ENCODE measurements at places on chromosomes 2 and 18.

GRCh38 chr2:146720170-146720569, 1124.7 kb upstream of the ACVR2A start:
- no peak overlapping the region for H3K27ac ChIP-seq
- H3K4me1 ChIP-seq = no peaks in the 10 kb centered on the region
- H3K4me3 ChIP-seq = no peak overlapping the region
- DNase-seq = no peak

DNA sequence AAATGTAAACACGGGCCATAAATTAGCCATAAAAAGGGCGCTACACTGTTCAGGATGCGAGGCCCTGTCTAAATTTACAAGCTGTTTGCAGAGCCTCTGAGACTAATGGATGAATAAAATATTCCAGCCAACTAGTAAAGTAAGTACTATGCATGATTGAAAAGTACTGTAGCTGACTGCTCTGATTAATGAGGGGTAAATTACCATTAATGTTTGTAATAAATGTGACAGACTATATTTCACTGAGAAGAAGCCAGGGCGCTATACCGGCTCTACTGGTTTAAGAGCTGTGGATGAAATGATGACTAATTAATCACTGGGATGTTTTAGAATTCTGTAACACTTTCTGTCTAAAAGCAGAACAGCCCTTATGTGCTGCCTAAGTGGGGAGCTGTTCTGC, 54.3 kb upstream of the RGPD4 start:
- H3K27ac ChIP-seq = no peak overlapping the region
- no peaks in the 10 kb centered on the region for H3K4me1 ChIP-seq
- no peak for DNase-seq

DNA sequence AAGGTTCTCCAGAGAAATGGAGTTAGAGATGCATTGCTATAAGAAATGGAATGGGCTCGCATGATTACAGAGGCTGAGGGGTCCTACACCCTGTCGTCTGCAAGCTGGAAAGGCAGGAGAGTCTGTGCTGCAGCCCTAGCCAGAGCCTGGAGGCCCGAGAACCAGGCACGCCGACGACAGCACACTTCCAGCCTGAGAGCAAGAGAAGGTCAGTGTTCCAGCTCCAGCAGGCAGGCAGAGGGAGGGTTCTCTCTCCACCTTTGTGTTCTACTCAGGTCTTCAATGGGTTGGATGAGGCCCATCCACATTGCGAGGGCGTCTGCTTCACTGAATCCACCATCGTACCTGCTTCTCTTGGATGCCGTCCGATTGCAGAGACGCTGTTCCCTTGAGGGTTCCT, 177.6 kb upstream of the HDAC4 start:
- H3K27ac ChIP-seq = no peak overlapping the region
- no peak for DNase-seq
- H3K36me3 ChIP-seq = no peaks in the 10 kb centered on the region

GRCh38 chr2:160253440-160254188, 53.5 kb upstream of the ITGB6 start:
- no peaks in the 10 kb centered on the region for H3K36me3 ChIP-seq
- peaks cover 15% of the 10 kb centered on the region for H3K4me1 ChIP-seq
- H3K4me3 ChIP-seq = no peak overlapping the region
- H3K27me3 ChIP-seq = no peaks in the 10 kb centered on the region

GRCh38 chr2:7037340-7038333, 120.4 kb downstream of the RNF144A start:
- H3K27me3 ChIP-seq = peaks cover 26% of the 10 kb centered on the region
- no peaks in the 10 kb centered on the region for H3K36me3 ChIP-seq
- no peak overlapping the region for H3K27ac ChIP-seq
- H3K4me3 ChIP-seq = no peak overlapping the region

GRCh38 chr2:37167636-37168180, 10.9 kb upstream of the EIF2AK2 start:
- H3K27me3 ChIP-seq = no peaks in the 10 kb centered on the region
- DNase-seq = no peak
- no peak overlapping the region for H3K4me3 ChIP-seq
- H3K4me1 ChIP-seq = peaks cover 4% of the 10 kb centered on the region
- no peak overlapping the region for H3K27ac ChIP-seq
- no peaks in the 10 kb centered on the region for H3K36me3 ChIP-seq

GRCh38 chr2:5164776-5165525, 527.2 kb upstream of the SOX11 start:
- DNase-seq = peak; percentile 58
- H3K27ac ChIP-seq = peak overlapping the region; percentile 86
- H3K4me1 ChIP-seq = peaks cover 13% of the 10 kb centered on the region
- no peaks in the 10 kb centered on the region for H3K27me3 ChIP-seq
- no peak overlapping the region for H3K4me3 ChIP-seq

DNA sequence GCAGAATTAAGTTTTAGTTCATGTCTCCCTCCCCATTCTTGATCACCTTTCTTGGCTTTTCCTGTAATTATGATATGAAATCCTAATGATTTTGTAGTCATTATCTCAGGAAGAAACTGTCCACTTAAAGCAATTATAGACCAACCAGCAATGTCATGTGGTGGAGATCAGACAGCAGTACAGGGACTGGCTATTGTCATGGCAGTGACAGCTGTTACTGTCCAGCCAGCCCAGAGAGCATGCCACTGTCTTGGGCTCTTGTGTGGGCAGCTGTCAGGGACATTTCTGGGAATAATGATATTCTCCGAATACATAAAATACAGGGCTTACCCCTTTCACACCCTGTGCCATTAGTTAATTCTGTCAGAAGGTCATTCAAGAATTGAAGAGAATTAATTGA, 355.3 kb upstream of the RAB12 start:
- H3K4me1 ChIP-seq = no peaks in the 10 kb centered on the region
- H3K36me3 ChIP-seq = no peaks in the 10 kb centered on the region
- no peak for DNase-seq

DNA sequence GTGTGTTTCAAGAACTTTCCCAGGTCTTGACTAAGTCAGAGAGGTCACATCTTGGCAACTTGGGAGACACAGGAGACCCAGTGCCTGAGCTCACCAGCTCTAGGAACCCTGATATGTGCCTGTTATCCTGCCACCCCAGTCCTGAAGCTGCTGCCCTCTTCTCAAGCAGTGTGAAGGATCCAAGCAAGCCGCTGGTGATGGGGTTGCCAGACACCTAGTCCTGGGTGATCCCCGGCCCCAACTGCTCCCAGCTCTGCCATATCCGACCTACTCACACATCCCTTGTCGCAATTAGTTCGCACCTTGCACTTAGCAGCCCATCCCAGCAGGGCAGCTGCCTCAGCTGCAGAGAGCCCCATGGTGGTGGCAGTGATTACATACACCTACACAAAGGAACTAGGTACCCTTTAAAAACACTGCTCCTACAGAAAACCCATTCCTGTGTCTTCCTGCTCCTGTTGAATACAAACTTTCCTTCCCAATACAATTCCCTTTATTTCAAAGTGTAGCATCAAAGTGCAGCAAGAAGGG, 247.2 kb upstream of the RAB12 start:
- H3K4me1 ChIP-seq = no peaks in the 10 kb centered on the region
- DNase-seq = no peak
- no peaks in the 10 kb centered on the region for H3K36me3 ChIP-seq
- no peaks in the 10 kb centered on the region for H3K27me3 ChIP-seq
- no peak overlapping the region for H3K27ac ChIP-seq
- no peak overlapping the region for H3K4me3 ChIP-seq

GRCh38 chr2:203971251-203971650, 34.7 kb downstream of the ICOS start:
- no peak for DNase-seq
- H3K27me3 ChIP-seq = no peaks in the 10 kb centered on the region
- no peaks in the 10 kb centered on the region for H3K4me1 ChIP-seq

GRCh38 chr2:222057347-222058073, 241.3 kb downstream of the PAX3 start:
- peaks cover 59% of the 10 kb centered on the region for H3K27me3 ChIP-seq
- H3K27ac ChIP-seq = no peak overlapping the region
- H3K4me1 ChIP-seq = no peaks in the 10 kb centered on the region
- H3K4me3 ChIP-seq = no peak overlapping the region

DNA sequence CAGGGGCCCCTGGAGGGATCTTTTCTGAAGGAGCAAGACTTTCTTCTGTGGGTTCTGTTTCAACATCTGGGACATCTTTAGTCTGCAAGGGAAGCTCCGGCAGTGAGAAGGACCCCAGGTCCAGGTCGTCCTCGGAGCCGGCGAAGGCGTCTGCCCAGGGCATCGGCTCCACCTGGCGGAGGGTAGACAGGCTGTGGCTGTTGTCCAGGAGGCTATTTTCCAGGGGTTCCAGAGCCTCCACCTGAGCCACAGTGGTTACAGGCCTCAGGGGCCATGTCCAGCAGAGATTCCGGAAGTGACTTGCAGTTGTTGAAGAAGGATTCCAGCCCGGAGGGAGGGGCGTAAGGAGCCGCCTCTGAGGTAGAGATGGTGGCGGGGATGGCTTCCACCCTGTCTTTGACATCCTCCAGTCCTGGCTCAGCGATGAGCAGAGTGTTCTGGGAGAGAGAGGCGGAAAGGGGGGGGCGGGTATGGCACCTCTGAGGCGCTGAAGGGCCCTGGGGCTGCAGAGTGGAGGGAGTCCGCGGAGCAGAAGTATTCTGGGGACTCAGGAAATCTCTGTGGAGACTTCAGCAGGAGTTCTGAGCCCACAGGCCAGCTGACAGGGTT, 891.3 kb upstream of the LRRTM1 start:
- H3K27me3 ChIP-seq = no peaks in the 10 kb centered on the region
- no peak overlapping the region for H3K27ac ChIP-seq
- H3K4me1 ChIP-seq = no peaks in the 10 kb centered on the region

GRCh38 chr2:127014224-127014623, 92.7 kb downstream of the BIN1 start:
- no peak overlapping the region for H3K4me3 ChIP-seq
- H3K4me1 ChIP-seq = peaks cover 28% of the 10 kb centered on the region
- H3K27ac ChIP-seq = peak overlapping the region; percentile 58

- no peaks in the 10 kb centered on the region for H3K4me1 ChIP-seq
- H3K27ac ChIP-seq = no peak overlapping the region
- H3K4me3 ChIP-seq = no peak overlapping the region
- DNase-seq = no peak
- no peaks in the 10 kb centered on the region for H3K36me3 ChIP-seq
Observed at GRCh38 chr2:67304300-67304890, 92.7 kb upstream of the ETAA1 start.

DNA sequence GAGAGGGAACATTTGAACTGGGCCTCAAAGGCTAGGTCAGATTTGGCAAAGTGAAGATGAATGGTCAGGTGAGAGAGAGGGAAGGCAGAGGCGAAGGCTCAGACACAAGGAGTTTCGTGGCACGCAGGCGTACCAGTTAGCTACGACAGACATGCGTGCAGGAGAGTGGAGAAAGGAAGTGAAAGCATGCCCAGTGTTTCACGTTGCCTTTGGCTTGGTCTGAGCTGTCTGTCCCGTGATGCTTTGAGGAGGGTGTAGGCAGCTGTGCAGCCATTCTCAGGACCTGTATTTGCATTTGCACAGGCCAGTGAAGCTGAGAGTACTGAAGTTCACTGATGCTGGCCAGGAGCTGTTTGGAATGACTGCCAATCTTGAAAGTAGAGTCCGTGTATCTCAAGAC, 69.5 kb downstream of the HNRNPLL start:
- no peak overlapping the region for H3K4me3 ChIP-seq
- no peaks in the 10 kb centered on the region for H3K27me3 ChIP-seq
- no peak overlapping the region for H3K27ac ChIP-seq
- no peak for DNase-seq
- peaks cover 3% of the 10 kb centered on the region for H3K4me1 ChIP-seq
- H3K36me3 ChIP-seq = no peaks in the 10 kb centered on the region

GRCh38 chr2:218448934-218449333, 30.0 kb downstream of the VIL1 start:
- no peak overlapping the region for H3K4me3 ChIP-seq
- H3K27ac ChIP-seq = no peak overlapping the region
- H3K27me3 ChIP-seq = no peaks in the 10 kb centered on the region
- peaks cover 42% of the 10 kb centered on the region for H3K36me3 ChIP-seq
- H3K4me1 ChIP-seq = peaks cover 2% of the 10 kb centered on the region

GRCh38 chr18:76441668-76442412, 53.2 kb downstream of the ZNF516 start:
- H3K4me3 ChIP-seq = no peak overlapping the region
- peaks cover 15% of the 10 kb centered on the region for H3K4me1 ChIP-seq
- no peak overlapping the region for H3K27ac ChIP-seq
- H3K36me3 ChIP-seq = peaks cover 41% of the 10 kb centered on the region
- no peak for DNase-seq

DNA sequence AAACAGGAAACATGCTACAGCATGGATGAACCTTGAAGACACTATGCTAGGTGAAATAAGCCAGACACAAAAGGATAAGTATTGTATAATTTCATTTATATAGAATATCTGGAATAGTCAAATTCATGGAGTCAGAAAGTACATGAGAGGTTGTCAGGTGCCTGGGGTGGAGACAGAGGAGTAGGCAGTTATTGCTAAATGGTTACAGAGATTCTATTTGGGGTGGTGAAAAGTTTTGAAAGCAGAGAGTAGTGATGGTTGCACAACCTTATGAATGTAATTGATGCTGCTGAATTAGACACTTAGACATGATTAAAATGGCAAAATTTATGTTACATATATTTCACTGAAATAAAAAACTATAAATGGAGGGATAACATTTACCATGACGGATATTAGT, 197.4 kb downstream of the VAPA start:
- H3K4me1 ChIP-seq = no peaks in the 10 kb centered on the region
- H3K27ac ChIP-seq = no peak overlapping the region
- no peaks in the 10 kb centered on the region for H3K36me3 ChIP-seq
- H3K4me3 ChIP-seq = no peak overlapping the region

- peak; percentile 67 for DNase-seq
- H3K27ac ChIP-seq = no peak overlapping the region
- H3K36me3 ChIP-seq = no peaks in the 10 kb centered on the region
- no peaks in the 10 kb centered on the region for H3K4me1 ChIP-seq
Observed at GRCh38 chr2:106886916-106887758, 1.2 kb upstream of the ST6GAL2 start.

- no peak overlapping the region for H3K4me3 ChIP-seq
- H3K27ac ChIP-seq = no peak overlapping the region
- H3K36me3 ChIP-seq = no peaks in the 10 kb centered on the region
- H3K4me1 ChIP-seq = no peaks in the 10 kb centered on the region
Observed at GRCh38 chr2:186554429-186554828, 35.4 kb upstream of the ITGAV start.
